ENCODE measurements at places on chromosomes 12 and 14.

- DNase-seq: no peak
Measured at GRCh38 chr12:33248364-33248763, 191.3 kb downstream of the SYT10 start.

GRCh38 chr14:75456069-75456996 lies 28.5 kb downstream of the JDP2 start:
- no peak for DNase-seq

- no peak for DNase-seq
Measured at GRCh38 chr12:12454315-12454714, 97.4 kb downstream of the BORCS5 start.

DNA sequence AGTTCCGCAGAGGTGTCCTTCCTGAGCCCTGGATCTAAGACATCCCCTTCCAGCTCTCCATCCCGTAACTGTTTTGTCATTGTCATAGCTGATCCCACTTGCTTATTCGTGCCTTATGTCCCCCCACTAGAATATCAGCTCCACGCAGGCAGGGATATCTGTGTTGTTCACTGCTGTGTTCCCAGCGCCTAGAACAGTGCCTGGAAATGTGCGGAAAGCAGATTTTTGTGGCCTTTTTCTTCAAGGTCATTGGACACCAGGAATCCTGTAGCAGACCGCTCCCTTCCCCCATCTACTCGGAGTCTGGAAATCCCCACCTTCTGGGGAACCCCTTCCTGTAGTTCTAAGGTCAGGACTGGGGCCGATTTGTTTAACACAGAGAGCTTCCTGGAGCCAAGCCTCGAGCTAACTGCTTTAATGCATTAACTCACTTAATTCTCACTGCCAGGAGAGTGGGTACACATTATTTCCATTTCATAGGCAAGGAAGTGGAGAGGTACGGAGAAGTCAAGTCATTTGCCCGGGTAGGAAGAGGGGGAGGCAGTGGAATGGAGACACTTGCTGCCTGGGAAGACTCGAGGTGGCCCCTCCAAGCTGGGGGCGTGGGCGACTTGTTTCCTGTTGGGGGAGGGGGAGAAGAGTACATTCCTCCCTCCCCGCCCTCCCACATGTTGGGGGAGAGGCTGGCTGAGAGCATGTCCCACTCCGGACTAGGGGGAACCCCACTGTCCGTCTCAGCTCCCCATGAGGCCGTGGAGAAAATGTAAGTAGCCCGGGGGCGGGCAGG lies 1.2 kb upstream of the SH2B3 start:
- DNase-seq: no peak

GRCh38 chr14:20652996-20653975 lies 11.8 kb upstream of the OR6S1 start:
- DNase-seq: no peak

GRCh38 chr12:15956413-15957185 lies 45.5 kb downstream of the DERA start:
- peak; percentile 15 for DNase-seq

- no peak for DNase-seq
Measured at GRCh38 chr14:101887219-101887618, 77.2 kb upstream of the DYNC1H1 start.

GRCh38 chr12:5140190-5140589 lies 96.5 kb downstream of the KCNA5 start:
- DNase-seq: no peak

GRCh38 chr12:54394281-54394719 lies 9.8 kb upstream of the ZNF385A start:
- peak; percentile 56 for DNase-seq

DNA sequence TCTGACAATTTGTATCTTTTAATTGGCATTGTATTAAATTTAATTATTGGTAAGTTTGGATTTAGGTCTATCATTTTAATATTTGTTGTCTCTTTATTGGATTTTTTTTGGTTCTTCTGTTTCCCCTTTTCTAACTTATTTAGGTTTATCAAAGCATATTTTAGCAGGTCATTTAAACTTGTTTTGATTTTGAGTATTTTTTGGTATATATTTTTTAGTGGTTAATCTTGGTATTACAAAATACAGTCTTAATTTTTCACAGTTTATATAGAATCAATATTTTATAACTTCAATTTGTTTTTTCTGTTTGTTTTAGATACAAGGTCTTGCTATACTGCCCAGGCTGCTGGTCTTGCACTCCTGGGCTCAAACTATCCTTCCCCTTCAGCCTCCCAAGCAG lies 15.5 kb upstream of the ADGRD1 start:
- DNase-seq: no peak

GRCh38 chr12:49932533-49933130 lies 17.9 kb upstream of the AQP2 start:
- no peak for DNase-seq

DNA sequence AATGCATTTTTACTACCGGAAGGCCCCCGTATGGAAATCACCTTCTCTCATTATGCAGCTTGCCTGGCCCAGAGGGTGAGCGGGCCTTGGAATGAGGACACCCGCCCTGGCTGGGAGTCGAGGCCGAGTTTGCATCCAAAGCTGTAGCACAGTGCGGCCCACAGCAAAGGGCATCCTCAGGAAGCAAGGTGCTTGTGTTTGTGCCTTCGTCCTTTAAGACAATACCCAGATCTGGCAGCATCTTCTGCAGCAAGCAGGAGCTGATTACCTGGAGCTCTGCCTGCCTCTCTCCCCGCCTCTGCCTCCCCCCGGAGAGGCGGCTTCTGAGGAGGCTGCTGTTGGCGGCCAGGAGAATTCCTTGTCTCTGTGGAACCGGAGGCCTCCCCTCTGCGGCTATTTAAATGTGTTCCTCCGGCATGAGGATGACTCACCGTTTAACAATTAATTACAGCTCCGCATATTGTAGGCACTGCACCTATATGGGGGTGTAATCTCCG lies 145.3 kb downstream of the CACNA1C start:
- DNase-seq: no peak

GRCh38 chr14:55532645-55533344 lies 47.2 kb upstream of the KTN1 start:
- DNase-seq: no peak

DNA sequence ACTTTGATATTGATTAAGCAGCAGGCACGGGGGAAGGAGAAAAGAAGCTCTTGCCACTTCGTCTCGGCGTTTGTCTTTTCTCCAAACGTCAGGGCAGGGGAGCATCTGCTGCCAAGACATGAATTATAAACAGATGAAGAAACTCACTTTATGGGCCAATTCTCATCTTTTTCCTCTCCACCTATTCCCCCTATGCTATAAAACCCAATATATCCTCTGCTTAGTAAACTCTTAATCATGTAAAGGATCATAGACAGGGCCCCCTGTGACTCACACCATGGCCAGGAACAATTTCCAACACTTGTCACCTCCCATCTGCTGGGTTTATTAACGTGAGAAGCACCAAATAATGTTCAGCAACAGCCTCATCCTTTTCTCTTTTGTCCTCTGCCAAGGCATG lies 1092.1 kb upstream of the TMEM132C start:
- DNase-seq: no peak

DNA sequence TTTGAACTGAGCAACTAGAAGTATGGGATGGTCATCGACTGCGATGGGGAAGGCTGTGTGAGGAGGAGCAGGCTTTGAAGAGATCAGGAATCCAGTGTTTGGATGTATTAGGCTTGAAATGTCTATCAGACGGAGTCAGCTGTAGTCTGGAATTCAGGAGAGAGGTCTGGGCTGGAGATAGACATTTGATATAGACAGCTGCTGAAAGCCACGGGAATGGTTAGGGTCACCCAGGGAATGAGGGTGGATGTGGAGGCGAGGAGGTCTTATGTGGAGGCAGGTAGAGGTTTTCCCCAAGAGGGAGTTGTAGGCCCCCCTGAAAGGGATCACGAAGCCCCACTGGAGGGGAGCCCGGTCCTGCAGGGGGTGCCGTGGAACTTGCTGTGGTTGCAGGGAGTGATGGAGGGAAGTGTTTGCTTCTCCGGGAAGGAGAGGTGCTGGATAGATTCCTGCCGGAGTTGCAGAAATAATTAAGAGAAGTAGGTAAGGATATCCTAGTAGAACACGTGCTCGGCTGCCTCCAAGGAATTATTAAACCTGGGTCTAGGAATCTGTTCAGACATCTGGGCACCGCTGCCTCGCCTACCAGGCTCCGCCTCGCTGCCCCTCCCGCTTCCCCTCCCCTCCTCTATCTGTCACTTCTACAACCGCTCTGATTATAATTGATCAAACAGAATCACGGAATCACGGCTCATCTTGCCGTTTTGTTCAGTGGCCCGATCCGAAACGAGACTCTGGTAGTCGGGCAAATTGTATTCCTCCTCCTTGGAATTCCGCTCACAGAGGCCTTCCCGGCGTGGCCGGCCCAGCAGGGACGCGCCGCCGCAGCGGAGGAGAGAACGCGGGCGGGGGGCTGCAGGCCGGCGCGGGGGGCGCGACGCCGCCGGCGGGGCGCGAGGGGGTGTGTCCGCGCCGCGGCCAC lies 826 bp upstream of the CACNA1C start:
- DNase-seq: peak; percentile 8

DNA sequence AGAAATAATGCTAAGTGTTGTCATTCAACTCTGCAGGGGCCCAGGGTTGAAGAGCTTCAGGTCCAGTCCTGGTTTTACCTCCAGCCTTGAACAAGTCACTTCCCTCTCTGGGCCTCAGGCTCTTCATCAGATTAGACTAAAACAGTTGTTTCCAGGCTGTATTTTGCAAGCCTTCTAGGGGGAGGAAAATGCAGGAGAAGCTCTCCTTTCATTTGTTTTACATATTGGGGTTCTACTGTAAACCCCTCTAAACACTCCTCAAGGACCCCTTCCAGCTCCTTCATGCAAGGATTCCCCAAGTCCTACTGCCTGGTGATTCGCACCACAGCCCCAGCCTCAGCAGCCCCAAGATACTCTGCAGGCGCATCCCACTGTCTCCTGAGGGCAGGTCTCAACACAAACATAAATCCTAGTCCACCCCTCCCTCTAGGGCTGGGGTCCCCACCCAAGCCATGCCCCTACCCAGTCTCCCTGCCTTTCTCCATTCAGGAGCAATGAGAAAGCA lies 2.7 kb downstream of the SDR9C7 start:
- no peak for DNase-seq

DNA sequence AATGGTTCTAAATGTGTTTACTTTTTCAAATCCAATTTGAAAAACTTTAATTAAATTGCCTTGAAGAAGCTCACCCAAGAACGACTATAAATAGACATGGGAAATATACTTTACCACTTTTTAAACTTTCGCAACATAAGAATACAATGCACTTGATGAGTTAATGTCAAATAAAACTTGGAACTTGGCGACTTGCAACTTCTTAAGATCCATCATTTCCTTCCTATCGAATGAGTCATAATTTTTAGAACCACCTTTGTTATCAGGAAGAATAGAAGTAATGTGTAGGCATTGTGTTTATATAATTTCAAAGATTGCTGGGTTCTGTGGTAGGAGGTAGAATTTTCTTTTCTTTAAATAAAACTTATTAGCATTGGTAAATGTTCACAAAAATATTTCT lies 1417.4 kb upstream of the FLRT2 start:
- no peak for DNase-seq

GRCh38 chr12:58745348-58746125 lies 174.8 kb downstream of the LRIG3 start:
- no peak for DNase-seq

DNA sequence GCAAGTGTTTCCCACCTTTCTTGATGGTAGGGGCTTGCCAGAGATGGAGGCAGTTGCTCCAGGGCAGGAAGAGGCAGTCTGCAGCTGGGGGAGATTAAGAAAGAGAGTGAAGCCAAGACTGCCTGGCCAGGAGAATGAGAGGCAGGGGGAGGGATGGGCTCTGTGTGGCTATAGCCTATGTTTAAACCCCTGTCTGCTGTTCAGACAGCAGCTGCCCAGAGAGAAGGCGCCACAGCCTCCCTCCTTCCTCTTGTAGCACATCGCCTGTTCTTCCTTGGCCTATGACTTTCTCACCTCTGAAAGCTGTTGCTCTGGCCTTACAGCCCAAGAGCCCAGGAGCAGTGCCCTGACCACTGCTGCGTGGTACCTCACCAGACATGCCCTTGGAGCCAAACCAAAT lies 61.7 kb downstream of the EMP1 start:
- DNase-seq: no peak

- DNase-seq: no peak
Measured at GRCh38 chr12:100610666-100611430, 37.4 kb downstream of the GAS2L3 start.

DNA sequence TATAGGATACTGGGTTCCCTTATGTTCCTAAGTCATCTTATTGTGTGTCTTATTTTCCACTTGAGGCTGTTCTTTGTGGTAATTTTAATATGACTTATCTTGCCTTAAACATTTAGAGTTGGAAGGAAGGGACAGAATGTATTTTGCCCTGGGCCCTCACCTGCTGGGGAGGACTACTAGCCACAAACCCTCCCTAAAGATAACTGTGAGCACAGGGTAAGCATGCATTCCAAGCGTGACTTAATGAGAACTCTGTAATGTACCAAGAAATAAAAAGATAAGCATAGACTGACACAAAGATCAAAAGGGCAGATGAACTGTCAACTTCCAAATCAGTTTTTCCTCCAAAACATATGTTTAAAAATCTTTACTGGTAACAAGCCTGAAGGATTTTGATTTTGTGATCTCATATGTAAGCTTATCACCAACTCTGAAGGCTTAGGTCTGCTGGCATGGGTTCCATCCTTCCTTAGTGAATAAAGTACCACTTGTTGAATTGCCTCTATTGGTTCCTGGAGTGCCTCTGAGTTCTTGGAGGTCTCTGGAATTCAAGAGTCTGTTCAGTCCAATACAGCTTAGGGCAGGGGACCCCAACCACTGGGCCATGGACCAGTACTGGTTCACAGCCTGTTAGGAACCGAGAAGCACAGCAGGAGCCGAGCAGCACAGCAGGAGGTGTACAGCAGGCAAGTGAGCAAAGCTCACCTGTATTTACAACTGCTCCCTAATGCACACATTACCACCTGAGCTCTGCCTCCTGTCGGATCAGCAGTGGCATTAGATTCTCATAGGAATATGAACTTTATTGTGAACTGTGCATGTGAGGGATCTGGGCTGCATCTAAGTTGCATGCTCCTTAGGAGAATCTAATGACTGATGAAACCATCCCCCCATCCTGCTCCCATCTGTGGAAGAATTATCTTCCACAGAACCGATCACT lies 29.8 kb upstream of the NFYB start:
- DNase-seq: no peak

DNA sequence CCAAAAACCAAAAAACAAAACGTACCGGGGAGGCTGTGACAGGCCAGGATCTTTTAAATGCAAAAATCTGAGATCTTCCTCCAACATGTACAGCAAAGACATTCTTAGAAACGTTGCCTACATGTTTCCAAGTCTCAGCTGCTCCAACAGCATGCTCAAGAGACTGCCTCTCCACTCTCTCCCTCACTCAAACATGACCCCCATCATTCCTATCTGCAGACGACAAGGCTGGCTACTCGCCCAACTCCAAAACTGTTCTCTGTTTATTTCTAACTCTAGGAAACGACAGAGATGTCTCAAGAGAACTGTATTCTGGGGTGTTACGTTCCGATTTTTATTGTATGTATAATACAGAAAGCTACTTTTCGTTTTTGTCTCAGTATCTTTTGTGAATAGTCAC lies 57.5 kb upstream of the TMCC3 start:
- DNase-seq: no peak

- DNase-seq: no peak
Measured at GRCh38 chr14:67490196-67490595, 1.7 kb upstream of the TMEM229B start.
